ENCODE measurements at places on chromosomes 5 and 9.

GRCh38 chr9:12640016-12640587, 53.1 kb upstream of the TYRP1 start:
- no peak for DNase-seq

- DNase-seq: no peak
These were observed 1132.6 kb downstream of the MAT2B start for GRCh38 chr5:164637931-164638521.

- no peak for DNase-seq
These were observed 226.5 kb downstream of the ARL15 start for GRCh38 chr5:54083851-54084250.

DNA sequence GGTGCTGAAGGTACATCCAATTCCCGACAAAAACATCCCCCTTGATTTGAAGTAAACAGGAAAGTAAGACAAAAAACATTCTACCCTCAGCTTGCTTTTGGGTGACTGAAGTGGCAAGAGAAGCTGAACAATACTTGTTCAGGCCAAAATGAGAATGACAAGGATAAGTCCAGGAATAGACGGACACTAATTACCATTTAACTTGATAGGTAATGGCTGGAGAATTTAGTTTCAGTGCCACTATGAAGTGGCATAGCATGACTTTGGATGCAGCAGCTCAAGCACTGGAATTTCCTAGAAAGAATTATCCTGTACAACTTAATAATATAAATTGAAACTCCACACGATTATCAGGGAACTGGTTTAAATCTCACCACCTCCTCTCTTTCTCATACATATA, 49.7 kb downstream of the HOMER1 start:
- no peak for DNase-seq

All from CD4-positive, alpha-beta T cell treated with Interleukin-10 for 1 hour (primary cell).